ENCODE measurements at places on chromosomes 3 and 15.

DNA sequence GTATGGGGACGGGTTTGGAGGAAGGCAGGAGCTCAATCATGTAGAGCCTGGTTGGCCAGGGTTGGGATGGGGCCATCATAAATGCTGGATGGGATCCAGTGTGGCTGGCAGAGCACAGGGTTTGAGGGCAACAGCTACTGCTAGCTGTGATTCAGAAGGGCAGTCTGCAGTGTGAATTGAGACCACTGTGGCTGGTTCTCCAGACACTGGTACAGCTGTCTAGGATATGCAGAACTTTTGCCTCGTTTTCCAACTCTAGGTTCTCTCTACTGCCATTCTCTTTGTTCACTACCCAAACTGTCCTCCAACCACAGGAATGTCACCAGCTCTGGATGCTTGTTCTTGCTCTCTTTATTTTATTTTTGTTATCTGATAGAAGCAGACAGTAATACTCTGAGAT lies 543.6 kb downstream of the AGBL1 start:
- DNase-seq, result no peak

GRCh38 chr3:147122350-147122749 lies 284.0 kb downstream of the ZIC4 start:
- no peak for DNase-seq

- DNase-seq, result no peak
Observed at GRCh38 chr15:87944050-87944449, 312.5 kb downstream of the NTRK3 start.

DNA sequence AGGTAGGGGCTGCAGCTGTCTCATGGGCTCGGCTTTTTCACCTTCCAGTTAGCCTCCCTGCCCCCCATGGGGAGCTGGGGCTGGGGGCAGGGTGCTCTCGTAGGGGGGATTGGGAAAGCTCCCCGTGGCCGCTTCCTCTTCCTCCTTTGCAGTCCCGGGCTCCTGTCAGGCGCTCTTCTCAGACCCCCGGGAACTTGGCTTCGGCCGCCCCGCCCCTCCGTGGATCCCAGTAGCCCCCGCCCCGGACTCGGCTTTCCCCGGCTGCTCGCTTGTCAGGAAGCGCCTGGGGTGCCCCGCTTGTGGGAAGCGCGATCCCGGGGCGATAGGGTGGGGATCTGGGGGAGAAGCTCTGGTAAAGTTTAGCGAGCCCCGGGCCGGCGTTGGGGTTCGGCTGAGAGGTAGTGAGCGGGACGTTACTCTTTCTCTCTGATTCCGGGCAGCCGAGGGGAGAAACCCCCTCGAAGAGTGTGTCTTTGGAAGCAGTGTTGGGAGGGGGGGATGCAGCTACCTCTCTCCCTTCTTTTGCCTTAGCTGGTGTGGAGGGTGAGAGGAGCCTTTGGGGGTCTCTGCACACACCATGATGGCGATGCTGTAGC lies 611 bp downstream of the PIAS1 start:
- DNase-seq, result peak; percentile 14

- no peak for DNase-seq
Observed at GRCh38 chr3:99772671-99773070, 45.0 kb upstream of the CMSS1 start.

GRCh38 chr3:124453189-124453588 lies 277.1 kb upstream of the UMPS start:
- no peak for DNase-seq

DNA sequence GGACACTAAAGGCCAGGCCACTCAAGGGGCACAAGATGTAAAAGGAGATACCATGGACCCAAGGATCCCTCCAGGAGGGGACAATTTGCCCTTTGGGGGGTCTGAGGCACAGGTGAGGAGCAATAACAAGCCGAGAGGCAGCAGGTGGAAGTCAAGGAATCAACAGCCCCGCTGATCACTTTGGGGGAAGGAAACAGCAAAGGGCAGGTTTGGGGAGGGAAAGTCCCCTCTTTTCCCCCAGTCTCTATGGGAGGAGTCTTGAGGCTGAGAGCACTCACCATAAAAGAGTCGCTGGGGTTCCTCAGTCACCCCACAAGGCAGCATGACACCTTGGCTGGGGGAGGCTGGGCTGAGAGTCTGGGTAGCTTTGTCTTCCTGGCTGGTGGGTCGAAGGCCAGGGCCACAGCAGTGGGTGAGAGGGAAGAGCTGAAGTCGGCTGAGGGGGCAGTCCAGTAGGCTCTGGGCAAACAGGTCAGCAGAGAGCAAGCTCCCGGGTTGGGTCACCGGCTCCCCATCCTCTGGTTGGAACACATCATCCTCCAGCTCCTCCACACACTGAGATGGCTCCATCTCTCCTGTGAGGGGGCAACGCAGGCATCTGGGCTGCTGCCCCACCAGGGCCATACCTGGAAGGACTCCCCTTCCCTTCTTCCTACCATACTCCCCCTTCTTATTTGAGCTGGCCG lies 3.0 kb downstream of the BMF start:
- no peak for DNase-seq

DNA sequence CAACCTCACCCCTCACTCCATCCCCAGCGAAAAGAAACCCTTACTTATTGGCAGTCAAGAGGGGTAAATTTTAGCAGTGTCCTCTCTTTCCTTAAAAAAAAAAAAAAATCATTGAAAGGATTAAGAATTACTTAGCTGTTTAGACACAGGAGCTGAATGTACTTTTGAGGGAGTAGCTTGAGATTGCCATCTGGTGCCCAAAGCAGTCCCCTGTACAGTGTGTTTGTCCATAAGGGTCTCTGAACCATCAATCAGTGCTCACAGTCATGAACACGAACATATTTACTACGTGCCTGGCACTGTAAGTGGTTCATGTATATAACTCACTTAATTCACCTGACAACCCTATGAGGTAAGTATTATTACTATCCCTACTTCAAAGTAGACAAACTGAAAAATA lies 463.5 kb downstream of the RAP2B start:
- DNase-seq, result no peak

DNA sequence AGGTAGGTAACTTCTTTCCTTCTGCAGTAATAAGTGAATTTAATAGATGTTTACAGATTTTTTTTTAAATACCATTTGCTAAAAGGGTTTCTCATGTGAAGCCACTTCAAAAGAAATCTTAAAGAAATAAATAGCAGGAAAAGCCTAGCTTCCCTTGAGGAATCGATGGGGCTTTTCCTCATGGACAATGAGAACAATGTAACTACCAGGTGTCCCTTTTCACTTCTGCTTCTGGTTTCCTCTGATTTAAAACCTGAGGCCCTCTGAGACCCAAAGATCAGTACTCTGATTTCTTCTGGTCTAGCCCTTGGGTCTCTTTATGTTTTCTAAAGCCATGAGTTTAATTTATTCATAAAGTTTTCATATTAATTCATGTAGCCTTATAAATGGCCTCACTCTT lies 13.1 kb upstream of the TMEM42 start:
- DNase-seq, result no peak

- no peak for DNase-seq
Observed at GRCh38 chr3:155702745-155703591, 41.9 kb downstream of the PLCH1 start.

DNA sequence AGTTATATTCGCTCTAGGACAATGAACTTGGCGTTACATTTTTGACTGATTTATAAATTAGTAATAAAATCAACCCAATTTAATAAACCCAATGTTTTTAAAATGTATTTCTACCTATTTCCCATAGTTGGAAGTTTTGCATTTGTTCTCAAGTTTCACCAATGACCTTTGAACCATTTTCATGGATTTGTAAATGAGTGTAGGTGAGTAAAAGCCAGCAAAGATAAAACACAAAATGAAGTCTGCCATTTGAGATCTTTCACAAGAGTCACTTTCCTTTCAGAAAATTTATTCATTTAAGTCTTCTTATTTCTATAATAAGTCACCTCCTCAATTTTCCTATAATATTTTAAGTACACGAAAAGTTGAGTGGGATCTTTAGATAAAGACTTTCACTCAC lies 92.1 kb downstream of the MEIS2 start:
- DNase-seq, result no peak

GRCh38 chr3:127174715-127175140 lies 18.2 kb upstream of the PRR23E start:
- no peak for DNase-seq

GRCh38 chr3:169965562-169966427 lies 812 bp upstream of the SEC62 start:
- DNase-seq, result peak; percentile 45

- DNase-seq, result no peak
Observed at GRCh38 chr15:45149060-45149459, 19.3 kb downstream of the DUOX1 start.

GRCh38 chr3:14210843-14211594 lies 32.4 kb downstream of the LSM3 start:
- DNase-seq, result no peak

GRCh38 chr15:41671656-41672648 lies 11.7 kb downstream of the MGA start:
- no peak for DNase-seq

GRCh38 chr3:36991147-36991546 lies 1.8 kb downstream of the EPM2AIP1 start:
- no peak for DNase-seq

DNA sequence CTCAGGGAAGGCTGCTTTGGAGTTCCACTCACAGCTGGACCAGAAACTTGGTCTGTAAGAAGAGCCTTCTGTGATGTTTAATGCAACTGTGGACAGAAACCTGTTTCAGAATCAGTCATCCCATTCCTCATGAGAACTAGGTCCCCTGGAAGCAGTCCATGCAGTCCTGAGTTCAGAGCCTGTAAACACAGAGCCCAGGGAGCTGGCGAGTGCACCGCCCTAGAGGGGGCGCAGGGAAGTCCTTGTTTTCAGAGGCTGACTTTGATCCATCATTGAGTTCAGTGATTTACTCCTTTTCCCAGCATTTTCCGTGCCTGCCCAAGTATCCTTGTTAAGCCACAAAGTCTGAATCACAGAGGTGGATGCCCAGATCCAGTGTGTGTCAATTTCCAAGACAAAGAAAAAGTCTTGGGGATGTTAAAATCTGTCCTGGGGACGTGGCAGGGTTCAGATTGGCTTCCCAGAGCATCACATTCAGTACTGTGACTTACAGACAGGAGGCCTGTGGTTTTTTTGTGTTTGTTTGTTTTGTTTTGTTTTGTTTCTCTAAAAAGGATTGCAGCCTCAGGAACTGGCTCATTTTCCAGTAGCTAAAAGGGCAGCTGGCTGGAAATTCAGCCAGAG lies 9.8 kb upstream of the TXNRD3 start:
- no peak for DNase-seq

- no peak for DNase-seq
Observed at GRCh38 chr15:84981711-84982300, at the start of gene PDE8A. Gene PDE8A, plus strand, starts transcription at chr15:84981856. Its CDS starts 307 bp downstream, at chr15:84982163.
